Dermis blood vessel endothelial cell (primary cell): ENCODE measurements at places on chromosomes 4 and X. TPM values are rescaled to one million over a fixed set of nuclear protein-coding genes. Genes with fewer than 3 reads are reported as not detected.

The ANOS1 gene
- 0.17 and 0.47 TPM in 2 replicates for total RNA-seq

The CXorf49 gene
- not detected in 2 replicates for total RNA-seq

The GAGE13 gene
- total RNA-seq: not detected in 2 replicates

The RBM46 gene
- total RNA-seq: 0.70 TPM in 1 of 2 replicates, not detected in the other

The EDA2R gene
- total RNA-seq: 1.1 and 1.9 TPM in 2 replicates

The NHSL2 gene
- total RNA-seq: 28.6 and 53.8 TPM in 2 replicates

The MAGEA12 gene
- not detected in 2 replicates for total RNA-seq

The RASL11B gene
- total RNA-seq: not detected in 2 replicates

The DNASE1L1 gene
- 105 and 111 TPM in 2 replicates for total RNA-seq

The HAUS3 gene
- total RNA-seq: 14.0 and 15.8 TPM in 2 replicates

The FAM53A gene
- total RNA-seq: 1.1 and 2.4 TPM in 2 replicates

The ABCB7 gene
- total RNA-seq: 33.3 and 35.4 TPM in 2 replicates

The ABCD1 gene
- 10.0 and 16.6 TPM in 2 replicates for total RNA-seq

The MAGEA2 gene
- total RNA-seq: not detected in 2 replicates

The CXCL10 gene
- 0.14 and 1.4 TPM in 2 replicates for total RNA-seq

The GABRG1 gene
- not detected in 2 replicates for total RNA-seq

The CXCL6 gene
- 0.37 and 0.68 TPM in 2 replicates for total RNA-seq

The ODAM gene
- total RNA-seq: not detected in 2 replicates

The FAT1 gene
- 2.8 and 16.0 TPM in 2 replicates for total RNA-seq

The PCDH19 gene
- total RNA-seq: 0.60 and 0.68 TPM in 2 replicates

The TTC29 gene
- total RNA-seq: not detected in 2 replicates

The SLC16A2 gene
- 0.70 and 1.0 TPM in 2 replicates for total RNA-seq

The SOD3 gene
- total RNA-seq: 0.28 TPM in 1 of 2 replicates, not detected in the other

The HSFX1 gene
- 0.47 and 1.2 TPM in 2 replicates for total RNA-seq

The CLIC2 gene
- 19.2 and 23.6 TPM in 2 replicates for total RNA-seq

The DDX53 gene
- not detected in 2 replicates for total RNA-seq

The MAPK10 gene
- total RNA-seq: 0.17 and 0.23 TPM in 2 replicates

The USP26 gene
- not detected in 2 replicates for total RNA-seq

The HGFAC gene
- total RNA-seq: 0.28 and 0.51 TPM in 2 replicates

The BANK1 gene
- 0.09 TPM in 1 of 2 replicates, not detected in the other for total RNA-seq

The S100G gene
- not detected in 2 replicates for total RNA-seq

The CDX4 gene
- not detected in 2 replicates for total RNA-seq
